LHCN-M2 (cell line): ENCODE measurements at places on chromosomes 16 and 17. TPM values are rescaled to one million over a fixed set of nuclear protein-coding genes. Genes with fewer than 3 reads are reported as not detected.

DNA sequence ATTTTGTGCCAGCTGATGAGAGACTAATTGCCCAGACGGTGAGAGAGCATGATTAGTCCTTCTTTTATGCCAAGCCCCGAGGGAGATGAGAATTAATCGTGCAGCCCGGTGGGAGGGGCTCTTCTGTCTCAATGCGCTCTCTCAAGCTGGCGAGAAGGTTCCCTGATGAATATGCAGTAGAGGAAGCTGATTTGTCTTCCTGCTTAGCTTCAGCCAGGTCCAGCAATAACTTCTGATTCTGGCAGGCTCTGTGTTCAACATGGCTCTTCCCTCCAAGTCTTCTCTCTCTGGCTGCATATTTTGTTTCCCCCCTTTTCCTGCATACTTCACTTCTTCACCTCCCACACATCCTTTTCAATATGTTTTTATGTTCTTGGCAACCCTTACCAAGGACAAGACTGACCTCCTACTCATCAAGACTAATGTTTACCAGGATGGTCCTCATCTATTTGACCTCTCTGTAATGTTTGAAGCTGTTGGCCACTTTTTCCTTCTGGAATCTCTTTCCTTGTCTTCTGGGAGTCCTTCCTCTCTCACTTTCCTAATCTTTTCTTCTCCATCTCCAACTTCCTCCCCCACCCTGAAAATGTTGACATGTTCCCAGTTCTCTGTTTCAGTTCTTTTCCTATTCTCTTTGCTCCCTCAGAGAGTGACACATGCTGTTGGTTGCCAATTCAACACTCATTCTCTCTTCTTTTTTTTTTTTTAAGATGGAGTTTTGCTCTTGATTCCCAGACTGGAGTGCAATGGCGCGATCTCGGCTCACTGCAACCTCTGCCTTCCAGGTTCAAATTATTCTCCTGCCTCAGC lies 33.1 kb downstream of the ARL4D start:
- DNase-seq, result no peak

DNA sequence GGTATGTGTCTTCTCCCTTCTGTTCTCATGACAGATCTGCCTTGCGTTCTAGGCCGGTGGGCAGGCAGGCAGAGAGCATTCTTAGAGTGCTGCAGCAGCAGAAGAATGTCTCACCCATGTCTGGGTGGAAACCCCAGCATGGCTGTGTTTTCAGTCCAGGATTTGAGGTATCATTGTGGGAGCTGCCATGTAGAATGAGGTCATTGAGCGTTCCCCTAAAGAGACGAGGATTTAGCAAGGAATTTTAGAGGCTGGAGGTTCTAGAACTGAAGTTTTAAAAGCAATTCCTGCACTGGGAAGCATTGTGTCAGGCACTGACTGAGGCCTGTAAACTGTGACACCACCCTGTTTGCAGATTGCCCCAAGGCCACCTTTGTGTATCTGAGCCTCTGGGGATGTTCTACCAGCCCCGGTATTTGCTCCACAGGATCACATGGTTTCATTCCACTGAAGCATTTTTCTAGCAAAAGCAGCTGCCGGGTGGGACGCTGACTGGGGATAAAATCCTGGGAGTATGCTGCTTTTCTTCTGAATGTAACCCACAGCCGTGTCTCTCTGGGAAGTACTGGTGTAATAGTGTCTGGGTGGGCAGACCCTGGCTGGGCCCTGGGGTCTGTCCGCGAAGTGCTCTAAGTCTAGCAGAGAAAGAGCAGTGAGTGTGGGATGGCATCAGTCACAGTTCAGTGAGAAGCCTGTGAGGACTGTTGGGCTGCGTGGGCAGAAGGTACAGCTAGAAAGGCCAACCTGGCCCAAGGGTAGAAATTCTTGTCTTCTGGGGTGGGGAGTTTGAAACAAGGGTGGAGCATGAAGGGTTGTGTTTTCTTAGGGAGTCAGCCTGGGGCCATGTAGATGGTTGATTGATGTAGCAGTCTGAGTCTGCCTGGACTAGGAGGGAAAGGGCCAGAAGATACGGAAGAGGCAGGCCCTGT lies 30.2 kb downstream of the PLCD3 start:
- DNase-seq, result peak; percentile 31

DNA sequence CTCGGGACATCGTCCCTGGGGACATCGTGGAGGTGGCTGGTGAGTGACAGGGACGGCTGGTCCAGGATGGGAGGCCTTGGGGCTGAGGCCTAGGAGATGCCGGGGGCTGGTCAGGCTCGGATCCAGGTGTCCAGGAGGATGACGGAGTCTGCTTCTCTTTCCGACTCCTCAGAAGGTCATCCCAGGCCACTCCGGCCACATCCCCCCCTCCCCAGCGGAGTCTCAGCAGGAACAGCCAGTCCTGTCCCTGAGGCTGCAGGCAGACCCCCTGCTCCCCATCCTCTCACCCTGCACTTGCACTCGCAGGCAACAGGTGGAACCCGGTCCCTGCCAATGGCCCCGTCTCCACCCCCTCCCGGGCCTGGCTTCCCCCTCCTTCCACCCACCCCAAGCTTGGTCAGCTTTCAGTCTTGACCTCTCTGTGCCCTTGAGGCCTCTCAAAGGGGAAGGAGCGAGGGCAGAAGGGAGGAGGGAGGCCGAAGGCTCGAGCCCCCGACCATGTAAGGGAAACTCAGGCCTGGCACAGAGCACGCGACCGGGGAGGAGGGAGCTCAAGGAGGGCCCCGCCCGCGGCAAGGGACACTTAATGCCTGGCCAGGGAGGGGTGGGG lies 4.4 kb downstream of the ATP2A1 start:
- no peak for DNase-seq

GRCh38 chr17:42049834-42050392 lies 488 bp downstream of the C17orf113 start:
- no peak for DNase-seq

KRTAP4-9 gene
- not detected in 2 replicates for total RNA-seq
